ENCODE measurements at places on chromosomes 7 and 10. TPM values are rescaled to one million over a fixed set of nuclear protein-coding genes. Genes with fewer than 3 reads are reported as not detected.

DNA sequence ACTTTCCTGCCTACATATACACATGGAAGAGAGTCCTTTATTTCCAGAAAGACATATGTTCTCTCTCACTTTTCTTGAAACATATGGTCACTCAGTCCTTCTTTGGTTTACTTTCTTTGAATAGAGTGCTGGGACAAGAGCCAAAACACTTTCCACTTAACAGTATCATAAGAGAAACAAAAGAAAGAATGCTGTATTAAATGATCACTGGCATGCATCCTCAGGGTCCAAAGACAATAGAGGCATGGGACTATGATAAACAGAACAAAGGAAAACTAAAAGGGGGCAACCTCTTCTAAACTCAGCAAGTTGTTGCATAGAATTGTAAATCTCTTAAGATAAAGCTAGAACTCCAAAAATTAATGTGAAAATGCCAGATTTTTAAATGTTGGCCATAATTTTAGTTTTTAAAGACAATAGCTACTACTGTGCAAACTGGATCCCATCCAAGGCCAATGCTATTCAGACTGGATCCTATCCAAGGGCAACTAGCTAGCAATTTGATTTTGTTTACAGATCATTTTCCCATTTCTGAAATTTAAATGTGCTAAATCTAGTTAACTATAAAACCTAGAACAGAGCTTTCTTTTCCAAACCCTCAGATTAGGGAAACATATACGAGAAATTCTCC is 687.5 kb downstream of the SORCS3 start:
- DNase-seq: no peak

- no peak for DNase-seq
Observed at GRCh38 chr7:157630301-157630853, 293.6 kb downstream of the DNAJB6 start.

- DNase-seq: no peak
Observed at GRCh38 chr7:67429735-67430134, 433.1 kb downstream of the TYW1 start.

The FAM25G gene
- total RNA-seq: not detected
